Hepatic stellate cell (primary cell): ENCODE measurements at places on chromosomes 7 and 10.

DNA sequence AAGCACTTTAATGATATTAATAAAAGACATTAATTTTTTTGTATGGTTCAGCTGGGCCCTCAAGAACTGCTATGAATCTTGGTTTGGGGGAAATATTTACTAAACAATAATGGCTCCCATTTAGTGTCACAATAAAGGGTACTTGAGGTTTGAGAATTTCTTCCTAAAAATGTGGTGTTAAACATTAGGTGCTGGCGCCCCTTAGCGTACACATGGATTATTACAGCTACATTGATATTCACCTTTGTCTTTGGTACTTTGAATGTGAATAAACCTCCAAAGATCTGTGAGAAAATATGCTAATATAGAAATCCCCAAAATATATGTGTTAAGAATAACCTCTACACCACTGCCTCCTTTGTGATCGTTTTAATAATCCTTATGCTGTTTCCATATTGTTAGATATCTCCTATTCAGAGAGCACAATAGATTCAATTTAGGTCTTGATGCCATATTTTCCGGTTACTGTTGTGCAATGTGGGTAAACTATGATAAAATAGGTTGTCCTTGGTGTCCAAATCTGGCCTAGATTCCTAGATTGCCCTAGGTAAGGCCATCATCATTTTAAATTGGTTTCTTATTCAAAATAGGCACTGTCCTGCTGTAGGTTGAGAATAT lies 161.8 kb upstream of the CACNA2D1 start:
- peak; percentile 15 for DNase-seq

- DNase-seq, result peak; percentile 69
These were observed 770 bp downstream of the PLXNA4 start for GRCh38 chr7:132575419-132575981.

- no peak for DNase-seq
These were observed 62.2 kb upstream of the USP6NL start for GRCh38 chr10:11673346-11674280.

- no peak for DNase-seq
These were observed 30.0 kb downstream of the GUSB start for GRCh38 chr7:65951837-65952578.

- peak; percentile 20 for DNase-seq
These were observed 120.2 kb upstream of the TMEM229A start for GRCh38 chr7:124152859-124153692.

- peak; percentile 94 for DNase-seq
These were observed 55.5 kb upstream of the LOXL4 start for GRCh38 chr10:98323221-98324164.

GRCh38 chr10:47143072-47143471 lies 156.9 kb upstream of the GDF10 start:
- DNase-seq, result no peak
